Panc1 (cell line): ENCODE measurements at places on chromosomes 5 and 9.

DNA sequence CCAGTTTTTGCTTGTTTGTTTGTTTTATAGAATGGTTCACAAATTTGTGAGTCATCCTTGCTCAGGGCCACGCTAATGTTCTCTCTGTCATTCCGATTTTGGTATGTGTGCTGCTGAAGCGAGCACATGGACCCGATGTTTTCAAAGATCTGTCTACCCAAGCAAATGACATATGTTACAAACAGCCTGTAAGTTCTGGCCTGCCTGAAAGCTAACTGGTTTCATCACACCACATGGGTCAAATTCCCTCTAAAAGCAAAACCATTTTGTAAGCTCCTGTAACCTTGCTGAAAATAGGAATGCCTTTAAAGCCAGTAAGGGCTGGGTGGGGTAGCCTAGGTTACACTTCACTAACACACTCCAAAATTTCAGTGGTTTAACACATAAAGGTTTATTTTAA lies 25.4 kb downstream of the DMRT3 start:
- H3K27me3 ChIP-seq = no peaks in the 10 kb centered on the region
- no peaks in the 10 kb centered on the region for H3K4me1 ChIP-seq
- no peak for DNase-seq
- no peak overlapping the region for H3K27ac ChIP-seq
- no peak overlapping the region for H3K4me3 ChIP-seq

DNA sequence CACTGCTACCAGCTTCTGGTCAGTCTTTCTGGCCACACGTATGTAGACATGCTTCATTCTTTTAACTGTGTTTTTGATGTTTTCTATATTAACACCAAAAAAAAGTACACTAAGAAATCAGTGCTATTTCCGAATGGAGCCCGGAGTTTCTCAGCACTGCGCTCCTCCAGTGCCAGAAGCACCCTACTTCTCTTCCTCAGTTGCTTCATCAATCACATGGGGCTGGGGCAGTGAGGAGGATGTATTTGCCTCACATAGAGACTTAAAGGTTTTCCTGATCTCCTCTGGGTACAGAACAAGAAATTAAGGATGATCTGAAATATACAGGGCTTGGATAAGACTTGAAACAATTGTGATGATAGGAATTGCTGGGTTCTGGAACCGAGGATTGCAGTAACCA lies 148.0 kb downstream of the ERCC6L2 start:
- no peak for DNase-seq
- H3K4me3 ChIP-seq = no peak overlapping the region
- no peaks in the 10 kb centered on the region; the same call in 1 of the 2 replicates for H3K27me3 ChIP-seq
- no peaks in the 10 kb centered on the region for H3K4me1 ChIP-seq

DNA sequence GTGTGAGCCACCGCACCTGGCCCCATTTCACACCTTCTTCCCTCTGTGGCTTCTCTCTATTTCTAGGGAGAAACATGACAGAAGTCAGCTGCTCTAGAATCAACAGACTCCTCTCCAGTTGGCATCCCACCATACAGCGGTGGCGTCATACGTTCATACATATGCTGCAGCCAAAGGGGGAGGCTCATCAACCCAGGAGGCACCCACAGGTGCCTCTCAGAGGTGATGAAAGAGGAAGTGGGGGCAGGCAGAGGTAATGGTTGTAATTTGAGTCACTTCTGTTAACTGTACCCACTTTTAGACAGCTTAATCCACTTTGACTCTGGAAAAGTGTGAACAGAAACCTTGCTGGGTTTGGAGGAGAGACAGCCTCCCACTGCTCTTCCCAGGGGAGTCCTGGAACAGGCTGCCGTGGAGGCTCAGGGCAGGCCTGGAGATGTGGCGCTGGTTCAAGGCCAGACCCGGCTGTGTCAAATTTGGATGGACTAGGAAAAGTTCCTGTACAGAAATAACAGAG lies 47.3 kb upstream of the SUB1 start:
- no peak for DNase-seq
- no peak overlapping the region for H3K27ac ChIP-seq
- no peak overlapping the region for H3K4me3 ChIP-seq
- H3K36me3 ChIP-seq = no peaks in the 10 kb centered on the region

DNA sequence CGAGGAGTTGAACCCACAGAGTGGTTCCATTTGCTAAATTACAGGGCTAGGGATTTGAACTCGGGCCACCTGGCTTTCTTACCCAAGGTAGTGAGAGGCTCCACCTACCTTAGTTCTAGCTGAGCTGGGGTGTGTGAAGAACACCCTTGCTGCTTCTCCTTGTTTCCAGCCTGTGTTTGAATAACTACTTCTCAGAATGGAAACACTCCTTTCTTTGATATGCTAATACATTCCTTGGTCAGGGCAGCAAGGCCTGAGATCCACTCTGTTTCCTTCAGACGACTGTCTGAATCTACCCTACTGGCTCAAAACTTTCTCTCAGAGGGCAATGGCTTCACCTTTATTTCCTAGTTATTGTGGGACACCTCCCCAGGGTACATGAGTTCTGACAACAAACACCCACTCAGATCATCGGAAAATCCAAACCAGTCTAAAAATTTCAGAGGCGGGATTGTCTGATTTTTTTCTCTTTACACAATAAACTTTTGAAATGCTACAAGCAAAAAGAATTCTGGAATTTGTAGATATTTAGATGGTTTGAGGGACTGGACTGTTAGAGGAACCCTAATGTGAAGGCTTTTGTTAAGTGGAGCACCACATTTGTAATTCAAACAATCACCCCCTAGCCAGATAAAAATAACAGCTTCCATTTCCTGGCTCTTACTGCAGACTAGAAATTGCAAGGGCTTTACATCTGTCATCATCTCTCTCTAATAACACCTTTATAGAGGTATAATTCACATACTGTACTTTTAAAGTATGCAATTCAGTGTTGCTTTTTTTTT lies 4.0 kb upstream of the ATP6V1G1 start:
- H3K36me3 ChIP-seq = peaks cover 6% of the 10 kb centered on the region; the same call in 1 of the 2 replicates
- no peak overlapping the region for H3K4me3 ChIP-seq
- DNase-seq = no peak

DNA sequence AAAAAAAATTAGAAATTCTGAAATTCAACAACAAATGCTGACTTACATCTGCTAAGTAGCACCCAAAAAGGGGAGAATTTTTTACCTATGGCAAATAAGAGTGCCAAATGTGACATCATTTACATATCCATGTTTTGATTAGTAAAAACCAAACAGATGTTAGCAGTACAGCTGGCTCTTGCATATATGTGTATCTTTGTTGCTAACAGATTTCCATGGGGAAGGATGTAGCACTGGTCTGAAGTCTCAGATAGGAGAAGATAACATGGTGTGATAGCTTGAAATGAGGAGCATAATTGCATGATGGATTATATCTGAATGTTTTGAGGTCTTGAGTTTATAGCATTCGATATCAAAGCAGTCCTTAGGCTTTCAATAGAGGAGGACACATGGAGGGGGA lies 17.5 kb downstream of the PIK3R1 start:
- H3K36me3 ChIP-seq = no peaks in the 10 kb centered on the region
- H3K4me1 ChIP-seq = peaks cover 13% of the 10 kb centered on the region
- no peak overlapping the region for H3K27ac ChIP-seq
- H3K27me3 ChIP-seq = no peaks in the 10 kb centered on the region

DNA sequence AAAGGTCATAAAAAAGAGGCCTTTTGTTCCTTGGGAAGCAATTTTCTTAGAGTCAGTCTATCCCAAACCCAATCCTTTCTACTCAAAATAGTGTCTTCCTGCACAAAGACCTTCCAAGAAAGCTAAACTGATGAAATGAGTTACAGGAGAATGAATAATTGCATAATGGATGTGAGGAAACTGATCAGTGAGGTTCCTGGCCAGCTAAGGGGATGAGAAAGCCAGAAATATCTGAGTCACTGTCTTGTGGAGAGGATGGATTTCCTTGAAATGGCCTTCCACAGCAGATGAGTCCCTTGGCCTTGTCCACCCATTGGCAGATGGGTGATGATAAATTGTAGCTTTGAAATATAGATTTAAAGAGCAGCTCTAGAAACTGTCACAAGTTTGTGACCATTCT lies 756.1 kb downstream of the DNAH5 start:
- no peak overlapping the region for H3K4me3 ChIP-seq
- H3K4me1 ChIP-seq = no peaks in the 10 kb centered on the region
- H3K27me3 ChIP-seq = no peaks in the 10 kb centered on the region
- DNase-seq = no peak
- H3K27ac ChIP-seq = no peak overlapping the region

DNA sequence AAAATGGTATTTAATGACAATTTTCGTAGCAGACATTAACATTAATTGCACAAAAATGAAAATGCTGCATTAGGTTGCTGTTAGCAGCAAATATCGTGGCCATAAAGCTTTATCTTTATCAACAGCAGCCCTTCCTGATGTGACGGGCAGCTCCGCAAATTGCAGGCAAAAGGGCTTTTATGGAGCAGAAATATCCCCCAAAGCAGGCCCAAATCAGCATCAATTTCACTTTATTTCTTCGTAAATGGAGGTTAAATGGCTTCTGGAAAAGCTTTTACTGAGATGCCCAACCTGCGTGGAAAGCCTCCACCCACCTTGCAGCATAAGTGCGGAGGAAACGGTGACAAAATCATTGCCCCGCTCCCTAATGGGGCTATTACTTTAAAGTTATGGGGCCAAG lies 77.9 kb upstream of the BARHL1 start:
- DNase-seq = no peak
- H3K27me3 ChIP-seq = no peaks in the 10 kb centered on the region; the same call in 1 of the 2 replicates
- H3K4me3 ChIP-seq = no peak overlapping the region
- H3K27ac ChIP-seq = no peak overlapping the region

GRCh38 chr9:35834260-35835215 lies 5.5 kb downstream of the TMEM8B start:
- no peak overlapping the region for H3K27ac ChIP-seq
- DNase-seq = no peak
- no peak overlapping the region for H3K4me3 ChIP-seq
- H3K36me3 ChIP-seq = no peaks in the 10 kb centered on the region

- H3K4me1 ChIP-seq = no peaks in the 10 kb centered on the region
- no peak overlapping the region for H3K4me3 ChIP-seq
- peaks cover 6% of the 10 kb centered on the region for H3K27me3 ChIP-seq
- no peak for DNase-seq
- no peaks in the 10 kb centered on the region for H3K36me3 ChIP-seq
These were observed 467.3 kb downstream of the DNAH5 start for GRCh38 chr5:13477118-13477737.

DNA sequence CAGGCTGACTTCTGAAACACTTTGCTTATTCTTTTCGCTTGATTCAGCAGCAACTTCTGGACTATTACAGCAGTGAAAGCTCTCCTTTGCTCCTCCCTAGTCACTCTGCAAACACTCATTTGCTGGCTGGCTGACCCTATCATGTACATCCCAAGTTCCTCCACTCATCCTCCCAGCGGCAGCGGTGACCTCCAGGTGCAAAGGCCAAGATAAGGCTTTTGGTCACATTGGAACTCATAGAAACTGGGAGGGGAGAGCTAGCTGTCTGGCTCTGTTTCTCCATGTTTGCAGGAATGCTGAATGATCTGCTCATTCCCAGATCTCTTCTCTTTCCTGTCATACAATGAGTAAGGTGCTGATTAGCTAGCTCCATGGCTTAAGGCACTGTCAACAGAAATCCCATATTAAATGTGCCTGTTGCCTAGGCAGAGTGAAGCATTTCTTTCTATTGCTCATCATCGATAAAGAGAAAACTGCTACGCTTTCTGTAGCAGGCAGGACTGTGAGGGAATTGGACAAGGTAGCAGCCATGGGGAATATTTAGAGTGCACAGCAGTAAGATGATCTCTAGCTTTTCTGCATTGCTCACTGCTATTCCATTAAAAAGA lies 250.5 kb upstream of the PDE4D start:
- no peak overlapping the region for H3K27ac ChIP-seq
- H3K4me1 ChIP-seq = no peaks in the 10 kb centered on the region
- no peaks in the 10 kb centered on the region for H3K36me3 ChIP-seq
- no peak overlapping the region for H3K4me3 ChIP-seq
- no peak for DNase-seq
- no peaks in the 10 kb centered on the region for H3K27me3 ChIP-seq

GRCh38 chr5:129112295-129112694 lies 17.7 kb downstream of the ISOC1 start:
- H3K4me1 ChIP-seq = no peaks in the 10 kb centered on the region
- H3K27ac ChIP-seq = no peak overlapping the region
- H3K27me3 ChIP-seq = no peaks in the 10 kb centered on the region
- DNase-seq = no peak
- no peaks in the 10 kb centered on the region for H3K36me3 ChIP-seq

DNA sequence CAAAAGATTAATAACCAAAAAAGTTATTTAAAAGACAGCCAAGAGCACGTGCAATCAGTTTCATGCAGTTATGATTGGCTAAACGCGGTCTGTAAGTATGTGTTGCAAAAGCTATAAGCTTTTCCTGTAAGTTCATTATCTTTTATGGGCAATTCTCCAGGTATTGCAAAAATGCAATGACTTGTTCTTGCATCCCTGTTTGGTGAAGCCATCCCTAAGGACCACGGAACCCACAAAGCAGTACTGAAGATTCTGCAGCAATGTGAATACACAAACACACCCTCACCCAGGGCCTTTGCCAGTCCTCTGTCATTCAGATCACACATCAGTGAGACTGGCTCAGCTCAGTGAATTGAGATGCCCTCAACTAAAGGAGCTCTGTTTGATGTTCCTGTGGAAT lies 11.4 kb downstream of the GCNT4 start:
- peaks cover 6% of the 10 kb centered on the region; the same call in 1 of the 2 replicates for H3K27me3 ChIP-seq
- H3K36me3 ChIP-seq = no peaks in the 10 kb centered on the region
- no peak for DNase-seq
- H3K4me3 ChIP-seq = no peak overlapping the region

DNA sequence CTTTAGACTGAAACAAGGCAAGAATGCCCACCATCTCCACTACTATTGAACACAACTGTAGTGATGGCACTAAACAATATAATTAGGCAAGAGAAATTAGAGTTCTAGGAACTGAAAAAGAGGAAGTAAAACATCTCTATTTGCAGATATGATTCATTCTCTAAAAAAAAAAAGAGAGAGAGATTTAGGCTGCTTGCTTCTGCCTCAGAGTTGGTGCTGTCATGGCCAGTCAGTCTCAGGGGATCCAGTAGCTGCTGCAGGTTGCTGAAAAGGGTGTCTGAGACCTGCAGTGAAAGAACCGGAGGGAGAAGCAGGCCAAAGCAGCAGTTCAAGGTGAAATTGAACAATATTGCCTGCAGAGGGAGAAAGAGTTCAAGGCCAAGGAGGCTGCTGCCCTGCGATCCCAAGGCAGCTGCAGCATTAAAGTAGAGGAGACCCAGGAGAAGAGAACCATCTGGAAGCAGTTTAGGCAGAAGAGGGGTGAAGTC lies 72.5 kb downstream of the AP3B1 start:
- H3K27ac ChIP-seq = no peak overlapping the region
- no peak overlapping the region for H3K4me3 ChIP-seq
- peaks cover 4% of the 10 kb centered on the region; the same call in 1 of the 2 replicates for H3K36me3 ChIP-seq
- H3K4me1 ChIP-seq = no peaks in the 10 kb centered on the region

DNA sequence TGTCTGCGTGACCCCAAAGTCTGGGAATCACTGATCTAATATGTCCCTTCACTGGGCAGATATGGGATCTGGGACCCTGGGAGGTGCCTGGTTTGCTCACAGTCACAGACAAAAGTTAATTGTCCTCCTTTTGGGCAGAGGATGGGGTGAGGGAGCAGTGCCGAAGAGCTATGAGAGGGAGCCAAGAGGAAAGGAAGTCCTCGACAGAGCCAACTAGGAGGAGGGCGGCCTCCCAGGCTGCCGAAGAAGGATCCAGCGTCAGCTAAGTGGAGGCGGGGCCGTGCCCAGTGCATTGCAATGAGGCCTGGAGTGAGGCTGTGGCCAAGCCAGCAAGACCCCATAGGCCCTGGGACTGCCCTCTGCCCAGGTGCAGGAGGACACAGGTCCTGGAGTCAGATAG lies 11.4 kb downstream of the AIF1L start:
- H3K27me3 ChIP-seq = no peaks in the 10 kb centered on the region
- H3K27ac ChIP-seq = no peak overlapping the region
- no peak for DNase-seq
- H3K36me3 ChIP-seq = no peaks in the 10 kb centered on the region
- H3K4me3 ChIP-seq = no peak overlapping the region

GRCh38 chr9:129490583-129491486 lies 130.1 kb downstream of the C9orf50 start:
- H3K27ac ChIP-seq = peak overlapping the region; percentile 98
- DNase-seq = no peak
- H3K27me3 ChIP-seq = no peaks in the 10 kb centered on the region
